ENCODE measurements at places on chromosomes 7 and 10.

- no peak for DNase-seq
Measured at GRCh38 chr10:72010234-72010973, 46.2 kb downstream of the CHST3 start.

DNA sequence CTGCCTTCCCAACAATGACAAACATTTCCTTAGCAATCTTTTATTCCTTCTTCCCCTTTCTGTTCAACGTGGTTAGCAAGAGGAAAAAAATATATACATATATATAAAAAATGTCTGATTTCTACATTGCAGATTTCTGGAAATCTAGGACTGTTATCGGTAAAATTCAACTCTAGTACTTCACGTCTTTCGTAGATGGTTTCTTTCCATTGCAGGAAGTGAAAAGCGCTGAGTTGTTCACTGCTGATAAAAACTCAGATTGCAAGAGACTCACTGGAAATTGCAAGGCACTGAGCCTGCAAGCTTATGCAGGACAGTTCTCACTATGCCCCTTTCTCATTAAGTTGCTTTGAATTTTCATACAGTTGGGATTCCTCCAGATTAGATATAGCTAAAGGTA is 23.9 kb downstream of the KIN start:
- no peak for DNase-seq

GRCh38 chr10:44386546-44387052 is 1.7 kb upstream of the CXCL12 start:
- no peak for DNase-seq

GRCh38 chr10:45155784-45156183 is 155.1 kb downstream of the ZNF22 start:
- DNase-seq: no peak

- DNase-seq: no peak
Measured at GRCh38 chr10:18875477-18875876, 173.1 kb upstream of the MALRD1 start.

GRCh38 chr7:108251700-108252099 is 121.5 kb upstream of the LAMB4 start:
- DNase-seq: no peak

- no peak for DNase-seq
Measured at GRCh38 chr7:38600741-38601140, 30.4 kb downstream of the AMPH start.

- no peak for DNase-seq
Measured at GRCh38 chr10:17562614-17563013, 54.6 kb downstream of the HACD1 start.

- DNase-seq: no peak
Measured at GRCh38 chr7:5838761-5839500, 41.7 kb upstream of the OCM start.
